ENCODE measurements at places on chromosomes 2 and 18.

- DNase-seq = no peak
Measured at GRCh38 chr2:133266041-133266925, 302.0 kb downstream of the NCKAP5 start.

DNA sequence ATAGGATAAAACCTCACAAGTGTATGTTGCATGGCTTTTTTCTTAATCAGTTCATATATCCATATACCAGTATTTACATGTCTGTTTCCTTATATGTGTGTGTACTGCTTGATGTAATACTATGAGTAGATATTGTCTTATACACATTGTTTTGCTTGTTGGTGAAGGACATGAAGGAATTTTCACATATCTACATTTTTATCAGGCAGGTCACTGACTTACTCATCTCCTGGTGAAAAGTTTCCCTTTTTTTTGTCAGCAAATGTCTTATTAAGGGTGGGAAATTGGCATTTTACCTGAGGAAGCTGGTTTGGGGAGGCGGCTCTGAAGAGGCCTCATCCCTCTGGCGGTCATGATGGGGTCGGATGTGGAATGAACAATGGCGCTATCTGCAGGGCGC, 61.4 kb upstream of the LYPD1 start:
- no peak for DNase-seq

GRCh38 chr2:73300926-73301325, 7.6 kb upstream of the EGR4 start:
- no peak for DNase-seq

DNA sequence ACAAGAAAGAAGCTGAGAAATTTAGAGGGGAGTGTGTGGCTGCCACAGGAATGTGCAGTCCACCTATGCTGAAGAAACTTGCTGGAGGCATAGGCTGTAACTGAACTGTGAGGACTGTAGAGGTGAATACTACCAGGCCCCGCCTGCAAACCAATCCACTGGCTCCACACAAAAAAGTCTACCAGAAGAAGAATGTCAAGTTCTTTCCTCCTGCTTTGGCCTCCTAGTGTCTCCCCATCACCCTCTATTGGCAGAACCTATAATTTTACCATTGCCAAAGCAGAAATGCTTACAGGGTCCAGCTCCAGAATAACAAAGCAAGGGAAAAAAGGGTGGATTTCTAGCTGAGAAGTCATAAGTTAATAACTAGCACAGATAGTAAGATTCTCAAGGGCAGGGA, 5.9 kb upstream of the ATP5MC3 start:
- DNase-seq = no peak

DNA sequence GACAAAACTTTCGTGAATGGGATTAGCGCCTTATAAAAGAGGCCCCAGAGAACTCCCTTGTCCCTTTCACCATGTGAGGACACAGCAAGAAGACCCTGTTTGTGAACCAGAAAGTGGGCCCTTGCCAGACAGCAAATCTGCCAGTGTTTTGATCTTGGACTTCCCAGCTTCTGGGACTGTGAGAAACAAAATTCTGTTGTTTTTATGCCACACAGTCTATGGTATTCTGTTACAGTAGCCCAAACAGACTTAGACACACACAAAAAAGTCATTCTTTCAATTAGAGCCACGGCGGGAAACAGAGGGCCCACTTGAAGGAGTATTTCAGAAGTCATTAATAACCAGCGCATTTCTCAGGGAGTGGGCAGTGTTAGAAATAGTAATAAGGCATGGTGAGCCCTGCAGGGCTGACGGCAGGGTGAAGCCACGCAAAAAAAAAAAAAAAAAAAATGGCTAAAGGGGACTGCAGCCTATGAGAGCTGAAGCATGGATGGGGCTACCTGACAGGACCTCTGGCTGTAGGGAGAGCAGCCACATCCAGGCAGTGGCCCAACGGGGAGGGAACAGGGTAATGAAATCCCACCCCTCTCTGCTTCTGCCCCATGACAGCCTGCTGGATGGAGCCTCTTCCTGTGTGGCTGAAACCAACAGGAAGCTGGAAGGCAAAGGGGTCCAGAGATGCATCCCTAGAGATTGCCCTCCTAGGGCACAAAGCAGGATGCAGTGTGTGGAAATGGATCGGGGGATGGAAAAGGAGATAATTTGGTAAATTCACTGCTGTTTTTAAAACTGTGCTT, 189.3 kb downstream of the KCNS3 start:
- DNase-seq = no peak

- no peak for DNase-seq
Measured at GRCh38 chr2:186724736-186725135, 30.9 kb downstream of the FAM171B start.

- DNase-seq = no peak
Measured at GRCh38 chr2:23803264-23803964, 123.5 kb downstream of the ATAD2B start.

GRCh38 chr2:173355132-173355865, 627 bp downstream of the CDCA7 start:
- DNase-seq = no peak

DNA sequence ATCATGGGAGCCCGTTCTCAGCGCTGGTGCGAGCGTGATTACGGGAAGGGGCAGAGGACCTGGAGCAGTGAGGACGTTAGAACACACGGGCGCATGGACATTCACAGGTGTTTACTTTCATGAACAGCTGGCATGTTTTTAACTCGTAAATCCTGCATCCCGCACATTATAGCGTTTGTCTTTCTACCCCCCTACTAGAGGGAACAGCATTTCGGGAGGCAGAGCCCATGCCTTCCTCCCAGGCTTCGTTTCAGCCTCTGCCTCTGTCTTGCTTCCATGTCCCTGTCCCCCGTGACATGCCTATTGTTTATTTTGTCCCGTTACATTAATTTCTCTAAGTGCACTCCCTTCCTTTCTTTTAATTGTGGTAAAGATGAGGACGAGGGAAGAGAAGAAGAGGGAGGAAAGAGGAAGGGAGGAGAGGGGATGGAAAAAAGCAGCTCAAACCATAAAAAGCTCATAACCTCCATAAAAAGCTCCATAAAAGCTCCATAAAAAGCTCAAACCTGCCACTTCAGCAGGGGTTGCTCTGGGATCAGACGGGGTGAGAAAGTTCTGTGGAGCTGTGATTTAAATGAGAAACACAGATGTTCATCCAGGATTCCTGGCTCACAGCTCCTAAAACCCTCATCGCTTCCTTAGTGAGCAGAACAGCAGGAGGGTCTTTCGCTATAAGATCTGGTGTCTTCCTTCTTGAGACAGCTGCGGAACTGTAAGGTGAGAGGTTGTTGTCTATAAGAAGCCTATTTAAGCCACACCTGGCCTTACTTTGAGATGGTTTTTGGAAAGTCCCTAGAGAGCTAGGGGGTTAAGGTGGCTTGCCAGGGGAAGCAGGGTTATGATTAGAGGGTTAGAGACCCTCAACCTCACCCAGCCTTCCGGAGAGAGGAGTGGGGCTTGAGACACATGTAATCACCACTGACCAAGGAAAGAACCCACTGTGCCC, 66.6 kb upstream of the SNTG2 start:
- no peak for DNase-seq

- DNase-seq = no peak
Measured at GRCh38 chr2:156430980-156431358, 5.2 kb upstream of the GPD2 start.

GRCh38 chr2:188645986-188646385, 328.2 kb upstream of the COL3A1 start:
- no peak for DNase-seq

DNA sequence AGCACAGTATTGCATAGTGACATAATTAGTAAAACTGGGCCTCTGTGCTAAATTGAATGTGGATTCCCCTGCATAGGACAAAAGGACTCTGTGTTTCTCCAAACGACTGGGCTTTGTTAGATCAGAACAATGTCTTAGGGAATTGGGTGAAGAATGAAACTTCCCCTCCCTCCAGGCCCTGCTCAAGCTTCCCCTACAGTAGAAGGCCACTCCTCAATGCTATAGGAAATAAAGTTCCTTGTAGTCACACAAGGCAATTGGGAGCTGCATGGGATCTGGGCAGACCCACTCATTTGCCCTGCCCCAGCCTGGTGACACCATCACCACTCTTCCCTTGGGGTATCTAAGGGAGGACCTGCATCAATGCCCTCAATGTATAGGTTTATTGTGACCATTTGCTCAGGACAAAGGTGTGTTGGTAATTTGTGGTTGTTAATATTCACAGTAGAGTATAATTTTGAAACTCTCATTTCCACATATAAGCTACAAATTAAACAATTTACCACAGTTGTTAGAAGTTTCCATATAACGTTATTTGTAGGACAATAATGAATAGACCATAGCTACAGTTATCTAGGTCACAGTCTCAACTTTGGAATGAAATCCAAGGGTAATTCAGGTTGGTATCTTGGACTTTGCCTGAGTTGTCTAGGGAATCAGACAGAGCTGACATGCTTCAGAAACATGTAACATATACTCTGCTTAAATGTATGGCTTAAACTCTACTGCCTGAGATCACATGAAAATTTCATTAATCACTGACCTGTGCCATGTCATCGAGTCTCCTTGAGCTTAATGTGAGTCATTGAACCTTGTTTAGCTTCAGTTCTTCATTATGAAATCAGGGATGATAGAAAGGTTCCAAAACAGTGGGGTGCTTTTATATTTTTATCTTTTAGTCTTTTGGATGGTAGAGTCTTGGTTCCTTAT, 64.8 kb upstream of the DARS1 start:
- DNase-seq = no peak

DNA sequence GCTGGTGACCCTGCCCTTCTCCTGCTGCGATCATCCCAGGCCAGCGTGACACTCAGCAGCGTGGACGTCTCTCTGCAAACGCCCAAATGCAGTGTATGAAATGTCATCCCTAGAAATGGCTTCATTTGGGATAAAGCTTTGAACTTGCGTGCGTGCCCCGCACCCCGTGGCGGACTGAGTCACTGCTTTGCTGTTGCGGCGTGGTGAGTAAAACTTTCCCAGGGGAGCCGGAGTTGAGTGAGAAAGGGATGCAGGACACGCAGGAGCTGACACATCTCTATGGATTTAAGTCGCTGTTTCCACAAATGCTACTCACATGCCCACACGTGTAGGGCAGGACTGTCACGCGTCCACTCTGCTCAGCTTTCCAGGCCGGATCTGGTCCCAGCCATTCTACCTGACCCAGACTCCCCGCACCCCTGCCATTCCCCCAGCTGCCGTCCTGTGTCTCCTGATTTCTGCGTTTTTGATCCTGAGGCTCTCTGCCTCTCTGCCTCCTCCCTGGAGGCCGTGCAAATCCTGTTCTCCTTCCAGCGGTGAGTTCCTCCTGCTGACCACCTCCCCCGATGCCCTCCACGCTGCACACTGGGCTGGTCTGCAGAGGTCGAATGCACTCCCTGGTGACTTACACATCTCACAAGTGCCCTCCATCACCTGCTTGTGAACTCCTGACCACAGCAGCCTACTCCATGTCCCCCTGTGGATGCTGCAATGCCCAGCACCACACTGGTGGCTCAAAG, 88.9 kb downstream of the MBP start:
- no peak for DNase-seq

GRCh38 chr2:61117534-61117933, 44.5 kb upstream of the C2orf74 start:
- no peak for DNase-seq

GRCh38 chr18:55243255-55243654, 284.0 kb upstream of the CCDC68 start:
- no peak for DNase-seq

GRCh38 chr18:54872681-54873080, 44.4 kb downstream of the RAB27B start:
- no peak for DNase-seq

- DNase-seq = no peak
Measured at GRCh38 chr2:170324640-170325046, 146.7 kb downstream of the MYO3B start.

GRCh38 chr2:136658201-136658600, 107.1 kb upstream of the THSD7B start:
- DNase-seq = no peak

DNA sequence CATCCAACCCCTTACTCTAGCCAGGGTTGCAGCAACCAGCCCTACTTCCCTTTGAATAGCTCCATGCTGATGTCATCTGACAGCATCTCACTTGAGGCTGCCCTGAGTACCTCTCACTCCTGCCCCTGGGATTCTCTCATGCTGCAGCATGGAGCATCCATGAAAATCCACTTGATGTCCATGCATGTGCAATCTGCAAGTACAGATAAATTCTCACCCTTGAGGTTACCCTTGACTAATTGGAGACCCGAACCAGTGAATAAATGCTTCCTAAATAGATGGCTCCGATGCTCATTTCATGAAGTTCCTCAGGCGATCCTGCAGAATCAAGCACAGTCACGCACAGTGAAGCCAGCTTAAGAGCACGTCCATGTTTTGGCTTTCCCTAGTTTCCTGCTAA, 298.3 kb downstream of the RBM43 start:
- no peak for DNase-seq

DNA sequence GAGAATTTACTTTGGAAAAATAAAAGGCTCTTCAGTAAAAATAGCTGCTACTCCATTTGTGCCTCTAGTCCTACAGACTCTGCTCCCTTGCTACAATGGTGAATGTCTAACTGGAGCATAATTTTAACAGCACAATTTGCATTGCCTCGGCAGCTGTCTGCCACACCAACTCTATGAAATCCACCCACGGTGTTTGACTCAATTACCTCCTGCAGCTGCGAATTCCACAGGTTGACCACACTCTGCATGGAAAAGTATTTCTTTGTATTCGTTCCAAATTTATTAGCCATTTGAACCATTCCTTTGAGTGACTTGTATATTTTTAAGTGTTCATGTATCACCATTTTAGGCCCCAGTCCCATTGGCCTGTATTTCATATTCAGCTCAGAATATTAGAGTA, 182.1 kb upstream of the CCDC68 start:
- no peak for DNase-seq

DNA sequence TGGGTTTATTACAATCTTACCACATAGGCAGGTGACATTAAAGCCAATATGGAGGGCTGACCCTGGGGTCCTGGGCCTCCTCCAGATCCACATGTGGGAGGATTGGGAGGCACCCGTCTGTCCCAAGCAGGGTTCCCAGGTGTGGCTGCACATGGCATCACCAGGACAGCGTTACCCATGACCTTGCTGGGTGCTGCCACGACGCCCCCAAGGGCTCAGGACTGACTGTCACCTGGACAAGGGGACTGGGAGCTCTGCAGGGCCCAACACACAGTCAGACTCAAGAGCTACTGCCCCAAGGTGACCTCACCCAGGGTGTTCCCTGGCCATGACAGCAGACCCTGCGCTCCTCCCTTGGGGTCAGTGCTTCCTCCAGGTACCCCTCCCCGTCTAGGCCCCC, 437.4 kb upstream of the MYT1L start:
- DNase-seq = no peak

DNA sequence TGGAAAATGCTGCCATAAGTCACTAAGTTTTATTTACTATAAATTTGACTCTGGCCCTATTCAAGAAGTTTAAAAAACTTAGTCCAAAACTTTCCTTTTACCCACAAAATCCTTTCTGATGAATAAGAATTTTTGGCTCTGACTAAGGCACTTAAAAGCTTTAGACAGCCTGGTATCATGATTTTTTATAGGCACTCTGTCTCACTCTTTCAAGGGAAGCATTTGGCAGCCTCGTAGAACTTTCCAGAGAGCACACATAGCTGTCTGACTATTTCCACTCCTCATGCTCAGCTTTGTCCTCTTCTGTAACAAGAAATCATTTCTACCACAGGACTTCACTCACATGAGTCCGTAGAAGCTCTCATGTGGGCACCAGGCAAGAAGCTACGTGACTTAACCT, 32.3 kb upstream of the XDH start:
- DNase-seq = no peak

GRCh38 chr2:119746836-119747686, 12.7 kb upstream of the PTPN4 start:
- no peak for DNase-seq
